LNCaP clone FGC (cell line): ENCODE measurements at places on chromosomes 7 and 10.

GRCh38 chr7:4960363-4960762 lies 1.4 kb upstream of the MMD2 start:
- DNase-seq: no peak

DNA sequence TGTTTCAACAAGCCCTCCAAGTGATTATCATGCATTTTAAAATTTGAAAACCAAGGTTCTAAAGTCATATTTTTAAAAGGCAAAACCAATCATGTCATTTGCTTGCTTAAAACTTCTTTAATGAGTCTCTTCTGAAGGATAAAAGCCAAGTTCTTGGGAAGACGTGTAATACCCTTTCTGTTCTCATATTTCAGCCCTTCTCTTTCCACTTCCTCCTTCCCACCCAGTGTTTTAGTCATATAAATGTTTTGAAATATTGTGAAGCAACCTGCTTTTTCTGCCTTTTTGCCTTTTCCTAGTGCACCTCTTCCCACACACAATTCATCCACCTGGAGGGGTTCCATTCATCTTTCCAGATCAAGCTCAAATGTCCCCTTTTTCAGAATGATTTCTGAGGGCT lies 211.1 kb upstream of the LRRTM3 start:
- no peak for DNase-seq

GRCh38 chr10:50527442-50528043 lies 96.2 kb downstream of the SGMS1 start:
- no peak for DNase-seq

GRCh38 chr10:101670635-101671034 lies 24.3 kb downstream of the FBXW4 start:
- DNase-seq: no peak

GRCh38 chr10:79930751-79931150 lies 18.2 kb downstream of the SFTPD start:
- no peak for DNase-seq

DNA sequence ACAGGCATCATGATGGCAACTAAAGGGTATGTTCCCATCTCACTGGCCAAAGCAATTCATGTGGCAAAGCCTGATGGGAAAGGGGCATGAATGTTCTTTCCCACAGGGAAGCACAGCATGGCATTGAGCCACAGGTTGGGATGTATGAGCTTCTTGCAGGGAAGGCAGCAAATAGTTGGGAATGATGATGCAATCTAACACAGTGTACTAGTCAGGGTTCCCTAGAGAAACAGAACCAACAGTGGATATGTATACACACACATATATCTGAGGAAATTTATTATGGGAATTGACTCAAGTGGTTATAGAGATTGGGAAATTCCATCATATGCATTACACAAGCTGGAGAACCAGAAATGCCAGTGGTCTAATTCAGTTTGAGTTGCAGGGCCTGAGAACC lies 253.6 kb upstream of the NPVF start:
- DNase-seq: no peak

DNA sequence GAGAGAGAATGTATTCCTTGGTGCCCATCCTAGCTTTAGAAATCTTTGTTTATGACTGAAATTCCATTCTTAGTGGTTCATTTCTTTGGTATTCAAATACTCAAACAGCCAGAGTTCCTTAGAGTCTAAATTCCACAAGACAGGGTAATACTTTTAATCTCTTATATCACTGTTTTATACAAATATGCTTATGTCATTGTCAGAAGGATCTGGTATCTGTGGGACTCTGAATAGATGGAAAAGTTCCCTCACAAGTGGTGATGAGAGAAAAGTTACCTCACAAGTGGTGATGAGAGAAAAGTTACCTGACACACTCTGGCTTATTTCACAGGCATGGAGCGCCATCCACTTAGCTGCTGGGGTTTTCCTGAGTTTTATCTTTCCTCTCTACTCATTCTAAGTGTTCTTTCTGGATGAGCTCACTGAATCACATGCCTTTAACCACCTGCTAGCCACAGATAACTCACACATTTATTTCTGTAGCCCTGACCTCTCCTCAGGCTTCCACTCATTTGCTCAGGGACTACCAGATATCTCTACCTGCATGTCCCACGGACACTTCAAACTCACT lies 784.0 kb downstream of the SUGCT start:
- DNase-seq: no peak

GRCh38 chr7:157266272-157266671 lies 70.5 kb upstream of the DNAJB6 start:
- no peak for DNase-seq

DNA sequence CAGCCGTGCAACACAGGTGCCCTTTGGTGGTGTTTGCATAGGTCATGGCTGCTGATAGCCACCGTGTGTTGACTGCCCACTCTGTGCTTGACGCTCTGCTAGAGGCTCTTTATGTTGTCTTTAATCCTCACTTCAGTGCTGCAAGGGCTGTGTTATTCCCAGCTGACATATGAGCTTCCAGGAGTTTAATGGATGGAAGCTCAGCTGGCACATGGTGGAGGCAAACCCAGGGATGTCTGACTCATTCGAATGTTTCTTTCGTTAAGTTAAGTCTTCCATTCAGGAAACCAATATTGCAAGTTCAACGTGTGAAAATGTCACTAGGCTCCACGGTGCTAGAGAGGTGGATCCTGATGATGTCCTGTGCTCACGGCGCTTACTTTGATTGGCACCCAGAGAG lies 378.4 kb downstream of the DPP6 start:
- no peak for DNase-seq

DNA sequence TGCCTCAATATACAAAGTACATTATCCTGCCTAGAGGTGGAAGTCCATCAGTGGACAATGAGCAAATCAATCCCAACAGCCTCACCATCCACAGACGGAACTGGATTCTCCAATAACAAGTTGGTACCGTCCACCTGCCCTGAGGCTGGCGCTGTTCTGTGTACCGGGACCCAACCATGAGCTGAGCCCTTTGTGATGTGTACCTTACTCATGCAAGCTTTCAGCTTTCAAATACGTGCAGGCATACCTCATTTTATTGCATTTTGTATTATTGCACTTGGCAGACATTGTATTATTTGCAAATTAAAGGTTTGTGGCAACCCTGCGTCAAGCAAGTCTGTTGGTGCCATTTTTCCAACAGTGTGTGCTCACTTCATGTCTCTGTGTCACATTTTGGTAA lies 476.0 kb upstream of the MKI67 start:
- no peak for DNase-seq

DNA sequence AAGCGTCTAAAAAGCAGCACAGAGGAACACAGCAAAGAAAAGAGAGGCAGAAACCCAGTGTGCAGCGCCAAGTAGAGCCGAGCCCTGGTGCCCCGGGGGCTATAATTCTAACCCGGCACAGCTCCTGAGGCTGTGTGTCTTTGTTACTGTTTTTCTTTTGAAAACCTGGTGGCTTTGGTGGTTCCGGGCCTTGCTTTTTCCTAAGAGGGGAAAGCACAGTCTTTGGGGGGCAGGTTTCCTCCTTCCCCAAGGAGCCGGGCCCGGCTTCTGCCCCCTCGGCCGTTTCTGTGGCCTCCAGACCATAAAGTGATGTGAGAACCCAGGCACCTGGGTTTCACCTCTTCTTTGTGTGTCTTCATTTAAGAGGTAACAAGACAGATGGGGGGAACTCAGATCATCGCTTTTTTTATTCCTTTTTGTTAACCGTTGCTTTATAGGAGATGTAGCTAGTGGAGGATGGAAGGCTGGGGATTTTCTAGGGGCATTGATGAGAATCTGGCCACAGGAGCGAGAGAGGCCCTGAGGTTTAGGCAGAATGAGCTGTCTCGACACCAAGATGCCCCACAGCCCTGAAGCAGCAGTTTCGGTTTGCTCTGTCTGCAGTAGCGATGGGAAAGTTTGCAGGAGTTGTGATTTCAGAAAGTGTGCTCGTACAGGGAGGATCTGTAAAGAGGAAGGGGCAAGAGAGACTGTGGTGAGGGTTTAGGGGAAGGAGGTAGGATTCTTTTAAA lies 367.8 kb upstream of the GALNT17 start:
- no peak for DNase-seq

GRCh38 chr10:102814873-102815661 lies 22.1 kb downstream of the CYP17A1 start:
- DNase-seq: no peak

DNA sequence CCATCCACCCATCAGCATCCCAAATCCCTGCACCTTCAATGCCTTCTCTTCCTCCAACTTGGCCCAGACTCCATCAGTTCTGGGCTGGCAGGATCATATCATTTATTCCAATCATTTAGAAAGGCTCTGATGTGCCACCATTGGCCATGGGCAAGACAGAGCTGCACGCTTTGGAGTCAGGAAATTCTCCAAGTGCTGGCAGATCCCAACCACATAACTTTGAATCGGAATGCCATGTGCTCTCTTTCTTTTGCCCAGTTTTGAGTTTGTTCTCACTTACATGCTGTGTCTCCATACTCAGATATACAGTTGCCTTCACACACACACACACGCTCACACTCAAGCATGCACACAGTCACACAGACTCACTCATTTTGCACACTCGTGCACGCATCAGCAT lies 85.7 kb upstream of the GHITM start:
- DNase-seq: no peak

DNA sequence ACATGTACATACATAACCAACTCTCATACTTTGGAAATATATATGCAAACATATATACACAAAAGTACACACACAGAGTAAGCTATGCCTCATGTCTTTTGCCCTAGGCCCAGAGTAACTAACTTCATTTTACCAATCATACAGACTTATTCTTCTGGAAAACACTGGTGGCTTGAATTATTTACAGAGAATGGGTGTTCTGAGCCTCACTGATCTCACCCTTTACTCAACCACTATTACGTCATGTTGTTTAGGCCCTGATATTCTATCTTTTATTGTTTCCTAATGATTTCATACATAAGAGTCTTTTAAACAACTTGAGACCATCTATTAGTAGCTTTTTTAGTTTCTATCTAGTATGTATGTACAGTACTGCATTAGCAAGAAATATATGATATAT lies 43.0 kb downstream of the ANK3 start:
- DNase-seq: no peak

DNA sequence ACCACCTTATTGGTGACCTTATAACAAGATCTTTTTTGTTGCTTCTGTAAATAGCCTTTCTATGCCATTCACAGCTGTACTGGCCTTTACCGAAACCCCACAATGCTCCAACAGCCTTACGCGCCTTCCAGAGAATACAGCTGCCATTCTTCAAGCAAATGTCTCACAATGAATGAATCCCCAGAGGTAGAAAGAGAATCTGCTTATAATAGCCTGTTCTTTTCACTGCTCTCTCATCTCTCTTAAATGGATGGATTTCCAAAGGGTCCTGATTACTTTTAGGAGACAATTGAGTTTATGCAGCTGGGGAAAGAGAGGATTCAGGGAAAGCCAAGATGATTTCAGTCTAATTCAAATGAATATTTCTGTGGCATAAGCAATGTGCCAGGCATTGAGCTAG lies 183.1 kb upstream of the PDE1C start:
- DNase-seq: no peak

DNA sequence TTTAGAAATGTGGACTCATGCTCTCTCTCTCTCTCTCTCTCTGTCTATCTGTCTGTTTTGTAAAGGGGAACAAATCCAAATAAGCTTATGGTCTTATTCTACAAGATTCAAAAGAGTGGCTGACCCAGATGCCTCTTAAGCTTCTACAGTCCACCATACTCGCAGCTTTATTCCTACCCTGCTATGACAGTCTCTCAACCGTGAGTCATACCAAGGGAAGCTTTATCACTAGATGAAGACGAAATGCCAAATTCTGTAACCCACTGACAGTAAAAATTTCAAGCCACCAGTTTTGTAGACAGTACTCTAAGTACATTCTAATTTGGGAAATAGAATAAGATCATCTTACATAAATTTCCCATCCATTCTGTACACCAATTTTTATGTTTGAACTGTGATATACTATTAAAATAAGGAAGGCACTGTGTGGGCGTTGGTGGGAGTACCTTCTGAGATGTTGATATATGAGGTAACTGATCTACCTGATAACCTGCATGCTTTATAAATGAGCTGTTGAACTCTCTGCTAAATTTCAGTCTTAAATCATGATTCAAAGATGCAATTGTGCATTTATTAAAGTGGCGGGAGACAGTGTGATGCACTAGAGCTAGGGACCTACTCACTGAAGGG lies 153.2 kb downstream of the KLF6 start:
- no peak for DNase-seq

DNA sequence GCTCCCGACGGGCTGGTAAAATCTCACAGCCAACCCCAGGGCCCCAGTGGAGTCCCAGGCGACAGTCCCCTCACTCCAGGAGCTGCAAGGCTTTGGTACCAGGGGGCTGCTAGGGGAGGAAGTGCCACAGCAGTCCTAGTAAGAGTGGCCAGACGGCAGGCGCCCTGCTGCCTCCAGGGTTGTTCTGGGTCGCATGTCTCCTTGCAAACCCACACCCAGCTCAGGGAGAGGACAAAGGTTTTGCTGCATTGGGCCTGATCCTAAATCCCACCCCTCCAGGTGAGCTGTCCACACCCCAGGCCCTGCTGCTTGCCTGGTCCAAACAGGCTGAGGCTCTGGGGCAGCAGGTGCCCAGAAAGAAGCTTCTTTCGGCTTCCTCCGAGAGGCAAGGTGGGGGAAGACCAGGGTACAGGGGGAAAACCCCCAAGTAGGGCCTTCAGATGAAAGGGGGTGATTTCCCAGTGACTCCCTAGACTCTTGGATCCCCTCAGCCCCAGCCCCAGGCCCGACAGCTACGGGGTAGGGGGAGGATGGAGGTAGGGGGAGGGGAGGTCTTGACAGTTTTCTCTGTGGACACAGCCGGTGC lies 4.2 kb upstream of the KCP start:
- DNase-seq: no peak

GRCh38 chr10:3265088-3265487 lies 92.5 kb upstream of the PITRM1 start:
- no peak for DNase-seq

DNA sequence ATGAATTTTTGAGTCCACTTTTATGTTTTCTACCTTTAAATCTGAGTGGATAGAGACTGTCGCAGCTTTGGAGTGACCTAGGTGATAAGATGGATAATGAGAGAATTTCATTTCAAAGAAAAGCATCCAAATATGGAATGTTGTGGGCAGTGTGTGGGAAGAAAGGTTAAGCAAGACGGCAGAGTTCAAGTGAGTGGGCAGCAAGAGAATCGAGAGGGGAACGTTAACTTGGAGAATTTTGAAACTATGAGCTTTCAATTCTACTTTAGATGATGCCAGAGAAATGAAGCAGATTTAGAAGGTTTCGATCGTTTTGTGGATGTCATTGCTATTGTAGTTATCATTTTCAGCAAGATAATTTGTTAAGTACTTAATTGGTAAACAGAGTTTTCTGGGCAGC lies 73.0 kb downstream of the XRCC2 start:
- DNase-seq: no peak

DNA sequence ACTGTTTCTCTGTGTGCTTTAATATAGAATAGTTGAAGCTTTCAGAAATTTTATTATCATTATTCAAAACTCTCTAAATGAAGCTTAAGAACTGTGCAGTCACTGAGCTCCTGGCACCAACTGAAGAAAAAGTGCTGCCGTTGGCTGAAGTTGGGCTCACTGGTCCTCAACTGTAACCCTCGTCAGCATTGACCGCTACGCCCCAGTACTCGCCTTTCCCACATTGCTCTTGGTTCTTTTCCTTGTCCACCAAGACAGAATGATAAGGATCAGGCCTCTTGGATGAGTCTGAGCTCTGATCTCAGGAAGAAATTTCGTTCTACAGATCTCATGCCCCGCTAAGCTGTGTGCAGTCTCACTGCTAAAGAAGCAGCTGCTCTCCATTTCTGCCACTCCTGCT lies 7.9 kb upstream of the TAF3 start:
- no peak for DNase-seq

GRCh38 chr10:48498940-48499510 lies 105.8 kb downstream of the ARHGAP22 start:
- DNase-seq: no peak

- DNase-seq: no peak
Observed at GRCh38 chr7:158550394-158550700, 37.3 kb downstream of the PTPRN2 start.
